GM10248 (cell line): ENCODE measurements at places on chromosomes 12 and 14.
A peak's percentile ranks its signal among the peaks of the same experiment; 100 is the strongest.

- DNase-seq: no peak
These were observed 45.2 kb downstream of the FOXN3 start for GRCh38 chr14:89371585-89372511.

- DNase-seq: no peak
These were observed 105.2 kb downstream of the FGD4 start for GRCh38 chr12:32504591-32504990.

DNA sequence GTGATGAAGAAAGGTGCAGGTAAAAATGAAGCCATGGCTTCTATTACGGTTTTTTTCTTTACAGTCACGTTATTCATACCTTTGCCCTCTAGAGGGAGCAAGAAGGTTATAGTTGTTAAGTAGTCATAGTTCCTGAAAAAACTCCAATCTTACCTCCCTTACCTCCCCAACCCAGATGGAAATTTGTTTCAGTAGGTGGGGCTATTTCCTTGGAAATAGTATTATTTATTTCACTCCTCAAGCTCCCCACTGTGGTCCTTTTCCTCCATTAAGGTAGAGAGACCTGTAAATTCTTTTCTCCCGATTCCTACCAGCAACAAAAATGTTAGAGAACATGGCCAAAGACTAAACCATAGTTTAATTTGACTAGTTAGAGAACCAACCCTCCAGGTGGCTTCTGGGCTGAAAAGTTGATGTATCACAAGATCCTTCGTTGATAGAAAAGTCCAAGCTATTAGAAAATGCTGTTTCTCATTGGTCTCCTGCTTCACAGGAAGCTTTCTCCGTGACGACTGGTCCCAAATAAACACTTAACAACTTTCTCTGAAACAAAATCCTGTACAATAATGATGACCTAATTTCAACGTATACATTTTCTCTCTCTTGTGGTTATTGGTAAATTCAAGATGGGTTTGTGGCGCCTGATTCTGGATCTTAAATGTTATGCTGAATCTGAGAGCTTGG lies 43.5 kb downstream of the TMX1 start:
- peak; percentile 41 for DNase-seq

DNA sequence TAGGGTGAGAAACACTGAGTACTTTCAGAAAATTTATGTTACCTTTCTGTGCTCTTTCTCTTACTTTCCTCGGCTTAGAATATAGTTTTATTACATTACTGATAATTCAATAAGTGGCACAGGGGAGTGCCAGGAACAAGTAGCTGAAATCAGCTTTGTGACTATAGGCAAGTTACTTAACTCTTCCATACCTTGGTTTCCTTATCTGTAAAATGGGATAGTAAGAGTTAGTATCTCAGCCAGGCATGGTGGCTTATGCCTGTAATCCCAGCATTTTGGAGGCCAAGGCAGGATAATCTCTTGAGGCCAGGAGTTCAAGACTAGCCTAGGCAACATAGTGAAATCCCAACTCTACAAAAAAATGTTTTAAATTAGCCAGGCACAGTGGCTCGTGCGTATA lies 15.4 kb downstream of the BBOF1 start:
- no peak for DNase-seq

GRCh38 chr14:77616133-77616453 lies 344 bp downstream of the SPTLC2 start:
- no peak for DNase-seq

- DNase-seq: no peak
These were observed 3.4 kb upstream of the KRT80 start for GRCh38 chr12:52195065-52195730.

DNA sequence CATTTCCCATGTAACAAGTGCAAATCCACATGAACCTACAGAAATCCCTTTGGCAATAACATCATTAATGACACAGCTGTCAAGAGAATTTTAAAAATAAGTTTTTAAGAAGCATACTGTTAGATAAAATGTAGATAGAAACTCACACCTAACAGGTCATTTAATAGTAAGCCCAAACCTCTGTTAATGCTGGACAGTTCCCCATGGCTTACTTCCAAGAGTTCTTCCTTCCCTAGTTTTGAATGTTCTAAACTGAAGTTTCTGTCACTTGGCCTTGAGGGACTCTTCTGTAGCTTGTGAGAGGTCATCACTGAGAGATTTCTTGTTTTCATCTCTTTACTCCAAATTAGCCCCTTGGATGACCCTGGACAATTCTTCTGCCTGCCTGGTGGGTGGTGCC lies 22.7 kb downstream of the OTX2 start:
- DNase-seq: no peak

- DNase-seq: no peak
These were observed 127.9 kb upstream of the TMPO start for GRCh38 chr12:98387444-98387843.

DNA sequence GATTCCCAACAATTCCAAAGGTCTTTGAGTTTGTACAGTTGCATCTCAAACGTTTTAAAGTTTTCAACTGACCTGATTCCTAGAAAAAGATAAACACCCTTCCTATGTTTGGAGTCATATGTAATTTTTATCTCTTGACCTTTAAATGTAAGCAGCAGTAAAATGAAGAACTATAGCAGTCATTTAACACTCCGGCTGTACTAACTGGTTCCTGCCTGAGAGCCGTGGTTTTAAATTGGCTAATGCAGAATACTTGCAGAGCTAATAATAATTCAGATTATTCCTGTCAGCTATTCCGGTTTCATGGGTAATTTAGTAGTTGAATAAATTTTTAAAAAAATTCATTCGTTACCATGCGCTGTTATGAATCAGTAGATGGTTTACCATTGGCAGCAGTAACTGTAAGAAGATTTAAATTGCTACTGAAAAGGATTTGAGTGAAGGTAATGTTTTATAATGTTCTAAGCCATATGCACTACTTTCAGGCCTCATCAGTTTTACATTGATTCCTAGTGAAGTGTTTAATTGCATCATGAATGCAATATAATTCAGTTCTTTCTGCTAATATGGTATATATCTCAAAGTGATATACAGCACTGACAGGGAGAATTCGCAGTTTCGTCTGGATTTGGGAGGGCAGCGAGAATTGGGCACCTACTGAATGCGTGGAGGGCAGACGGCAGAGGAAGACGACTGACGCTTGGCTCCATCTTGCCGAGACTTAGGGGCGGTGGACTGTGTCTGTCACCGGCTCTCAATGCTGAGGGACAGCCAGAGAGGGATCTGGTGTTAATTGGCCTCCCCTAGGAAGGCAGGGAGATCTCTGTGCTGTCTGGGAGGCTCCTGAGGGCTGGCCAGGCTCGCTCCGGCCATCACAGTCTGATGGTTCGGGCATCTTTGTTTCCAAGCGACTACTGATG lies 217.7 kb downstream of the PHETA1 start:
- no peak for DNase-seq

GRCh38 chr14:103578401-103579075 lies 15.8 kb downstream of the COA8 start:
- DNase-seq: no peak

- peak; percentile 86 for DNase-seq
These were observed 9.4 kb upstream of the HVCN1 start for GRCh38 chr12:110698171-110698902.

DNA sequence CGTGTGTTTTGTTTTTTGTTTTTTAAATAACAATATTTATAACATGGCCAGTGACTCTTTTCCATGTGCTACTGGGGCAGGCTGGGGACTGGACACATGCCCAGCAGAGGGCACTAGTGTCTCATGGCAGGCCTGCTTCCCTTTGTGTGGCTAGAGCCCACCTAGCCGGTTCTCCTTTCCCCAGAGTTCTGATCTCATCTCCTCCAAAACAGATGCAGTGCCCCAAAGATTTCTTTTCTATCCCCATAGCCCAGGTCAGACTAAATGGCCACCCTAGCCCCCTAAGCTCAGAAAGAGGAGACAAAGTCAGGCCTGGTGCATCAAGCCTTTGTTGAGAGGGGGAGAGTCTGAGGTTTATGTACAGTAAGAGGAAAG lies 21.2 kb downstream of the PRPF40B start:
- peak; percentile 87 for DNase-seq

- no peak for DNase-seq
These were observed 1.8 kb downstream of the TRAF3 start for GRCh38 chr14:102779084-102779462.

- DNase-seq: no peak
These were observed 87.6 kb upstream of the CLMN start for GRCh38 chr14:95407354-95407753.
